DMS53 (cell line): ENCODE measurements at places on chromosomes 5 and 9.
A peak's percentile ranks its signal among the peaks of the same experiment; 100 is the strongest.

- DNase-seq: no peak
These were observed 49.6 kb upstream of the ITGA1 start for GRCh38 chr5:52738095-52738506.

DNA sequence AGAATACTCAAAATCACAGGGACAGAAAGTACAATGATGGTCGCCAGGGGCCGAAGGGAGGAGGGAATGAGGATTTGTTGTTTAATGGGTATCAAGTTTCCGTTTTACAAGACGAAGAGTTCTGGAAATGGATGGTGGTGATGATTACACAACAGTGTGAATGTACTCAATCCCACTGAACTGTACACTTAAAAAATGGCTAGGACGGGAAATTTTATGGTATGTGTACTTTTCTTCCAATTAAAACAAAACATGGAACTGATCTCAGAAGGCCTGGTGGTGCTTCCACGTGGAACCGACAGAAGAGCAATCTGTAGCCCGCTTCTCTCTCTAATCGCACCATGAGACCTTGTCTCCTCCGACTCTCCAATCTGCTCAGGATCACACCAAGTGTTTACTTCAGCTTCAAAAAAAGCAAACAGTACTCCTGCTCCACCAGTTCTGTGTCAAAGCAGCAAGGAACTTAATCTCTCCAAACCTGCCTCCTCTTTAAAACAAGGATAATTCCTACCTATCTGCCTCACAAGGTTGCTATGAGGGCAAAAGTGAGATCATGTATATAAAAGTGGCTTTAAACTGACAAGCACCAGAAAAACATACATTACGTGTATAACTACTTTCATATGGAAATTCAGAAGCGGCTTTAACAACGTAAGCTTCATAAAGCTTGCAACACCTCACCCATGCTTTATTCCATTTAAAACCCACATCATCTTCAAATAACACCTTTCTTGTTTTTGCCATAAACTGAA, 2.1 kb downstream of the ECPAS start:
- DNase-seq: peak; percentile 68

GRCh38 chr9:108634204-108634603, 221.6 kb downstream of the ACTL7B start:
- peak; percentile 46 for DNase-seq

- no peak for DNase-seq
These were observed 125.6 kb downstream of the LPAR1 start for GRCh38 chr9:110912419-110913291.

DNA sequence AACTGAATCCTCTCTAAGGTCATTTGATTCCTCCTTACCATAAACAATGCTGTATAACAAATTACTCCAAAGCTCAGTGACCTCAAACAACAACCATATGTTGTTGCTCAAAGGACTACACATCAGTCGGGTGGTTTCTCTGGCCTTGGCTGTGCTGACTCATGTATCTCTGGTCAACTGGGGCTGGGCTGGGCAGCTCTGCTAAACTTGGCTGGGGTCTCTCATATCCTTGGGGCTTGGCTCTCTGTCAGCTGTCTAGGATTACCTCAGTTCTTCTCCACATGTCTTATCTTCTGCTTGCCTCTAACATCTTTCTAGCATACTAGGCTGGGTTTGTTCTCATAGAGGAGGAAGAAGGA, 86.4 kb downstream of the GALNT10 start:
- no peak for DNase-seq
